ENCODE measurements at places on chromosomes 5 and 9. TPM values are rescaled to one million over a fixed set of nuclear protein-coding genes. Genes with fewer than 3 reads are reported as not detected.

SPATA31A3 gene
- total RNA-seq: not detected

HMCN2 gene
- total RNA-seq: 1.2 TPM

TEX10 gene
- 25.8 TPM for total RNA-seq

CCT5 gene
- 1,250 TPM for total RNA-seq

IL13 gene
- total RNA-seq: not detected

MPDZ gene
- total RNA-seq: 25.2 TPM

EQTN gene
- total RNA-seq: not detected

SLC46A2 gene
- total RNA-seq: not detected

CCIN gene
- 0.61 TPM for total RNA-seq

UNC5A gene
- total RNA-seq: not detected

ACOT12 gene
- not detected for total RNA-seq

SHISAL2B gene
- not detected for total RNA-seq

PTPN3 gene
- 4.8 TPM for total RNA-seq

LPAR1 gene
- 21.7 TPM for total RNA-seq

SPATA6L gene
- not detected for total RNA-seq

FOXI1 gene
- total RNA-seq: not detected

RBM22 gene
- 47.0 TPM for total RNA-seq

BASP1 gene
- total RNA-seq: 445 TPM

FOXD4L5 gene
- total RNA-seq: not detected

GADD45G gene
- not detected for total RNA-seq

CCNI2 gene
- total RNA-seq: not detected

ADAMTS16 gene
- total RNA-seq: 7.5 TPM

Measured in SJSA1 (cell line).